ENCODE measurements at places on chromosomes 12 and 14.
A peak's percentile ranks its signal among the peaks of the same experiment; 100 is the strongest.

DNA sequence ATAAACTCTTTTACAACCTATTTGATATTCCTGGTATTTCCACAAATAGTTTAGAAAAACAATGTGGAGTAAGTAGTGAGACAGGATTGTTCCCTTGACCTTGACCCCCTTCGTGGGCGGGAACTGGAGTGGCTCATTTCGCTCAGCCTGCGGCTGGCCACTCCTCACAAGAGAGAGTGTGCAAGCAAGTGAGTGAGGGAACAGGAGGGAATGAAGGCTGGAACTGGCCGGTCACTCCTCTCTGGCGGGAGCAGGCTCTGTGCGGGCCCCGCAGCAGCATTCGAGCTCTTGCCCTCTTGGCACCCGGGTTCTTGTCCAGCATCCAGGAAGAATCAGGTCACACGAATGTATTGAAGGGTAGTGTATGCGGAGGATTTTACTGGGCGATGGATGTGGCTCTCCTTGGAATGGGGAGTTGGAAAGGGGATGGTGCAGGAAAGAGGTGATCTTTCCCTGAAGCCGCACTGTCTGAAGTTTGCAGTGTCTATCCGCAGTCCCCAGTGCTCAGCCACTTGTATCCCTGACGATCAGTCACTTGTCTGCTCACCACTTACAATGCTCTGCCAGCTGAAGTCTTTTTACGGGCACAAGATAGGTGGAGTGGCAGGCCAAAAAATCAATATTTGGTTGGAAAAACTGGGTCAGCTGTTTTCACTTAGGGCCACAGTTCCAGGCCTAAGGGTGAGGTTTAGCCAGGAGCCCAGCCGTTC, 28.0 kb upstream of the TXNRD1 start:
- no peak overlapping the region for H3K4me3 ChIP-seq
- H3K4me1 ChIP-seq: no peaks in the 10 kb centered on the region
- H3K27me3 ChIP-seq: no peaks in the 10 kb centered on the region
- no peak for DNase-seq

DNA sequence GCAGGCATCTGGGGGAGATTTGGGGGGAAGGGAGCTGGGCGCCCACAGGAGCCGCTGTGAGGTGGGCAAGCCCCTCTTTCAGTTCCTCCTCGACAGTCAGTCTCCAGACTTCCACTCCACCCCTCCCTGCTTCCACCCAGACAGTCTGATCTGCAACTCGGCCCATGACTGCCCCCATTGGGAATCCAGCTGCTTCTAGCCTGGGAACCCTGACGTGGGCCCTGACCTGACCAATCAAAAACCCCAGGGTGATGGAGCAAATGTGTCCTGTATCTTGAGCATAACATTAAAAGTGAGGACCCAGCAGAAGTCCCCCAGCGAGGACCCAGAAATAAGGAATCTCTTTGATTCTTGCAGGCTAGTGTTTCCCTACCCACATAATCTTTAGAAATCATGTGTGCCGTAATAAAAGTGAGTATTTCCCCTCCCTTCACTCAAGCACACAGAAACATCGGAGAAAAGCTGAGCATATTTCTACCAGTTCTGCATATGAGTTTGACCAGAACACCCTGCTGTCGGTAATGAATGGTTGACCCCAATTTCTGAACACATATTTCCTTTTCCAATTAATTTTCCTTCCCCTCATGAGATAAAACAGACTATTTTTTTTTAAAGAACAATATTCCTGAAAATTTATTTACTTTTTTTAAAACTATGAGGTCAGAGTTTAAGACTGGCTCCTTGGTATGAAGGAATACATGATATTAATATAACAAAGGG, 6.4 kb downstream of the SSH1 start:
- H3K27me3 ChIP-seq: no peaks in the 10 kb centered on the region
- no peak overlapping the region for H3K27ac ChIP-seq
- H3K4me1 ChIP-seq: peaks cover 1% of the 10 kb centered on the region
- H3K4me3 ChIP-seq: no peak overlapping the region
- H3K36me3 ChIP-seq: 0 out of 2 replicates have a peak, but pooled peaks cover 6% of the 10 kb centered on the region

GRCh38 chr12:85872497-85873091, 1.5 kb upstream of the NTS start:
- H3K4me1 ChIP-seq: no peaks in the 10 kb centered on the region
- DNase-seq: no peak
- no peaks in the 10 kb centered on the region for H3K27me3 ChIP-seq
- H3K4me3 ChIP-seq: no peak overlapping the region
- no peak overlapping the region for H3K27ac ChIP-seq

DNA sequence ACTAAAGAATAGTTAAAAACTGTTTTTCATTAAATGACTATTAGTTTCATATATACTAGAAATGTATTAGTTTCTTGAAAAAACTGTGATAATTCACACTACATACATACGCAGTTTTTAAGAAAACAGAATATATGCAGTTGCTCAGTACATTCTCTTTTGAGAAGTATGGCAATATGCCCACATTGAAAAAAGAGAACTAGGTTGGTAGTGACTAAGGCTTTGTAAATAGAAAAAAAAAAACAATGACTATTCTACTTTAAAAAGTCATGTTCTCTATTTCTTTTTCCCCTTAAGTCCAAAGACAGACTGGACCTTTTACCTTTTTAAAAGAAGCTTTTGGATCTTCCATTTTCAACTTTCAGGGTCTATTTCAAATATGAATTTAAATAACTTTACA, 25.0 kb downstream of the SNX6 start:
- no peak overlapping the region for H3K27ac ChIP-seq
- no peak overlapping the region for H3K4me3 ChIP-seq
- no peaks in the 10 kb centered on the region for H3K27me3 ChIP-seq
- no peak for DNase-seq
- no peaks in the 10 kb centered on the region for H3K36me3 ChIP-seq

- no peak for DNase-seq
- H3K27me3 ChIP-seq: no peaks in the 10 kb centered on the region
- peak overlapping the region; percentile 67 for H3K4me3 ChIP-seq
- no peaks in the 10 kb centered on the region for H3K36me3 ChIP-seq
- H3K27ac ChIP-seq: no peak overlapping the region
Observed at GRCh38 chr12:109879351-109880042, 844 bp downstream of the GLTP start.

DNA sequence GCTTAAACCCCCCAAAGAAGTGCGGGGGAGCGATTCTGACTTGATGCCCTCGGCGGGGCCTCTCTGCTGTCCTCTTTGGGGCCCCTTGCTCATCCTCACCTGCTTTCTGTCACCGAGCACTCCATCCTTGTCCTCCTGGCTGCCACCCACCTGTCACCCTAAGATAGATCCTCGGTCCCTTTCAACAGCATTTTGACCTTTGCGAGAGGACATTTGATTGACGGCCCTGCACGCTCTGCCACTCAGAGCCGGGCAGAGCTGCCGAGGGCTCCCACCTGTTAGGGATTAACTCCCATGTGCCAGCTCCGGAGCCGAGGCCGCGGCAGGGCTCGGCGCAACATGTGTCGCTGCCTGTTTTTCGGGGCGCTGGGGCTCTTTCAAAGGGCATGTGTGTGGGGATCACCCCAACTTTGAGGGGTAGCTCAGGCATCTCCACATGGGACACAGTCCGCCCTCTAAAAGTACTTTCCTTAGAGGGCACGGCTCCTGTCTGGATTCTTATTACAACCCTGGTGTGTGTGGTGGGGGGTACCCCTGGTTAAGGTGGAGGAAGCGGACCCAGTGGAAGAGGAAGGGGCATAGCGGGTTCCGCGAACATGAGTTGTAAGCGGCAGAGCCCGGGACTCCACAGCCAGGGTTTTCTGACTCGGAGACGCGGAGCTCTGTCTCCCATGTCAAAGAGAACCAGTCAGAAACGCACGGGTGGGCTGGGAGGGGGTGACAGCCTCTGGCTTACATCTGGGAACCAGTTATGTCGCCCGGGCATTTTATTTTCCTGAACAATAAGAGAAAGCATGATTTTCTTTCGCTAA, 811 bp upstream of the MEG3 start:
- no peak overlapping the region for H3K27ac ChIP-seq
- H3K4me1 ChIP-seq: no peaks in the 10 kb centered on the region
- H3K4me3 ChIP-seq: no peak overlapping the region
- no peaks in the 10 kb centered on the region for H3K27me3 ChIP-seq

GRCh38 chr12:49842519-49843352, at the start of gene BCDIN3D:
Gene BCDIN3D, minus strand, starts transcription at chr12:49843106. Its CDS starts 19 bp downstream, at chr12:49843087.
- no peak for DNase-seq
- H3K4me1 ChIP-seq: peaks cover 2% of the 10 kb centered on the region
- H3K4me3 ChIP-seq: peak within 1 kb of the TSS; percentile 55
- peaks cover 1% of the 10 kb centered on the region for H3K27me3 ChIP-seq
- H3K27ac ChIP-seq: no peak within 1 kb of the TSS

GRCh38 chr14:77208291-77208978, 26.8 kb downstream of the TMEM63C start:
- no peak overlapping the region for H3K4me3 ChIP-seq
- no peaks in the 10 kb centered on the region for H3K36me3 ChIP-seq

DNA sequence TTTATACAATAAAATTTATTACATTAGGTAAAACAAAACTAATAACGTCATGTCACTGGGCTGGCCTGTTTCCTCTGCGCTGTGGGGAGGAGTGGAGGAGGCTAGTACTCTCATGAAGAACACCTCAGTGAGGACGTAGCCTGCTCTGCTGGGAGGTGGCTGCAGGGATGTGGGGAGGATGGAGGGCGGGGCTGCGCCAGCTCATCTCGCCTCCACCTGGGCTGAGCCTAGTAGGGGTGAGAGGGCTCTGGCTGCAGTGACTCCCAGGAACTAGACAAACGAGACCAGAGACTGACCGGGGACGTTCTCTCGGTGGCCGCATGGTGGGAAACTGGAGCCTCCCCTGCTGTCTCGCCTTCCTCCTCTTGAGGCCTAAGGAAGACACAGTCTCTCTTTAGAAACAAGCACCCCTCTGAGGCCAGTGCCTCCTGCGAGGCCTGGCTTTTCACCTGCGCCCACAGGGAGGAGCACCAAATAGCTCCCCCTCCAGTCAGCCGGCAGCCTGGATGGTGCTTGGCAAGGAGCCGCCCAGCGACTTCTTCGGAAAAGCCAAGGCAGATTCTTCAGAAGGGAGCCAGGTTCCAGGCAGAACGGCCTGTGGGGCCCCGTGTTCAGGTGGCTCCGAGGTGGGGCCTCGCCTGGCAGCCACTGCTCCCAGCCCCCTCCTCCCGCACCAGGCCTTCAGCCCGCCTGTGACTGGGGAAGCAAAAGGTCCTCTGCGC, 62.4 kb downstream of the PLEKHG3 start:
- H3K27me3 ChIP-seq: no peaks in the 10 kb centered on the region
- peaks cover 12% of the 10 kb centered on the region for H3K4me1 ChIP-seq
- no peak overlapping the region for H3K4me3 ChIP-seq
- no peak for DNase-seq

DNA sequence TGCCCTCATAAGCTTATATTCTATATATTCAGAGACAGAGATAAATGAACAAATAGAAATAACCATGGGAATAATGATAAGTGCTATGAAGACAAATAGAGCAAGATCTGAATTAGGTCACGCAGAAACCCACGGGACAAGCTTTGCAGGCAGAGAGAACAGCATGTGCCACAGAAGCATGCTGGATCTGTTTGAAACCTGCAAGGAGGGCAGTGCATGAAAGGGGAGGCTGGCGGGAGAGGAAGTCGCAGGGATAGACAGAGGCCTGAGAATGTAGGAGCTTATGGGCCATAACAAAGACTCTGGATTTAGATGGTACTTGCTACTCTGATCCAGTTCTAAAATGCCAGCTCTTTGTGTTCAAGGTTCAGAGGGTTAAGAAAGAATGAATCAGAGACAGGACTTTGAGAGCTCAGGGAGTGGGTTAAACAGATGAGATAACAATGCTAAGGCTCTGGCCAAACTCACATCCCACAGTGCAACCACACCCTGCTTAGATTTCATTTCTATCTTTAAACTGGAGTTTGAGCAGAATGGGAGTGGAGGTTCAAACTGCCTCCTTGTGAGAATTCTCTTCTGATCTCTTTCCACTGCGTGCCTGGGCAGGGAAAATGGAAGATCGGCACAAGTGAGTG, 49.2 kb upstream of the PPP1R12A start:
- H3K4me1 ChIP-seq: no peaks in the 10 kb centered on the region
- no peaks in the 10 kb centered on the region for H3K27me3 ChIP-seq
- H3K36me3 ChIP-seq: no peaks in the 10 kb centered on the region
- no peak overlapping the region for H3K27ac ChIP-seq
- no peak for DNase-seq
- H3K4me3 ChIP-seq: no peak overlapping the region

GRCh38 chr12:108423486-108423885, 84.4 kb upstream of the CMKLR1 start:
- peaks cover 2% of the 10 kb centered on the region for H3K4me1 ChIP-seq
- no peaks in the 10 kb centered on the region for H3K36me3 ChIP-seq
- H3K4me3 ChIP-seq: no peak overlapping the region
- no peak overlapping the region for H3K27ac ChIP-seq

- H3K27me3 ChIP-seq: no peaks in the 10 kb centered on the region
- H3K4me3 ChIP-seq: no peak overlapping the region
- no peaks in the 10 kb centered on the region for H3K4me1 ChIP-seq
- no peak overlapping the region for H3K27ac ChIP-seq
- peak; percentile 5 for DNase-seq
Observed at GRCh38 chr14:66662374-66662773, 154.4 kb downstream of the GPHN start.

- no peaks in the 10 kb centered on the region for H3K4me1 ChIP-seq
- peaks cover 17% of the 10 kb centered on the region for H3K27me3 ChIP-seq
- no peak for DNase-seq
- H3K4me3 ChIP-seq: no peak overlapping the region
- no peak overlapping the region for H3K27ac ChIP-seq
Observed at GRCh38 chr12:53733051-53733806, 6.0 kb upstream of the CALCOCO1 start.

- no peaks in the 10 kb centered on the region for H3K27me3 ChIP-seq
- no peak overlapping the region for H3K4me3 ChIP-seq
- H3K27ac ChIP-seq: no peak overlapping the region
- no peaks in the 10 kb centered on the region for H3K4me1 ChIP-seq
- no peak for DNase-seq
Observed at GRCh38 chr14:76456891-76457586, 81.1 kb downstream of the ESRRB start.

DNA sequence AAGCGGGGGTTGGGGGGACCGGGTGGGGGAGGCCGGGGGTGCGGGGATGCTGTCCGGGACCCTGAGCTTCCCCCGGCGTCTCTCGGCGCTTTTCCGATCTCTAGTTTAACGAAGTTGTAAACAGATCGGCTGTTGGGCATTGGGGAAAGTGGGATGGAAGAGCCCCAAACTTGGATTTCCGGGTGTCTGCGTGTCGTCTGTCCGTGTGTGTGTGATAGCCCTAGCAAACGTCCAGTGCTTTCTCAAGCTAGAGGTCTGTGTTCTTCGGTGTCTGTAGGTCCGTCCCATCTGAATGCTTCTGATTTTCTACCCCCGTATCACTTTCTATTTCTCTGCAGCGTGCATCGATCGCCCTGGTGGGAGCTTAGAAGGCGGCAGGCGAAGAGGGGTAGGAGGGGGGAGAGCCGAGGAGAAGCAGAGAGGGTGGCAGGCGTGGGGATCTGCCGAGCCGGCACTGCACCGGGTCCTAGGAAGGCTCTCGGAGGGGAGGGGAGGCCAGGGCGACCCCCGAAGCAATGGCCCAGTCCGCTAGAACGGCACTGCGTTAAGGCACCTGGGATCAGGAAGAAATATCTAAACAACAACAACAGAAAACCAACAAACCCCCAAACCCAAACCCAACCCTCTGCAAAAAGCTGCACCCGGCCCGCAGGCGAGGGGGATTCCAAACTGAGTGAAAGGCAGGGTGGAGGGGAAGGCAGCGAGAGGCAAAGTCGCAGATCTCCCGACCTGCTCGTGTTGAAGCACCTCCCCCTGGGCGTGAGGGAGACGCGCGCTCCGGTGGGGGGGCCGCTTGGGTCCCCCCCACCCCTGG, 1.0 kb downstream of the KCNA1 start:
- no peak for DNase-seq
- peak overlapping the region; percentile 38 for H3K4me3 ChIP-seq
- H3K27me3 ChIP-seq: peaks cover 33% of the 10 kb centered on the region
- peaks cover 2% of the 10 kb centered on the region for H3K4me1 ChIP-seq
- H3K27ac ChIP-seq: no peak overlapping the region
- H3K36me3 ChIP-seq: no peaks in the 10 kb centered on the region
